ENCODE measurements at places on chromosomes 1 and 21.

DNA sequence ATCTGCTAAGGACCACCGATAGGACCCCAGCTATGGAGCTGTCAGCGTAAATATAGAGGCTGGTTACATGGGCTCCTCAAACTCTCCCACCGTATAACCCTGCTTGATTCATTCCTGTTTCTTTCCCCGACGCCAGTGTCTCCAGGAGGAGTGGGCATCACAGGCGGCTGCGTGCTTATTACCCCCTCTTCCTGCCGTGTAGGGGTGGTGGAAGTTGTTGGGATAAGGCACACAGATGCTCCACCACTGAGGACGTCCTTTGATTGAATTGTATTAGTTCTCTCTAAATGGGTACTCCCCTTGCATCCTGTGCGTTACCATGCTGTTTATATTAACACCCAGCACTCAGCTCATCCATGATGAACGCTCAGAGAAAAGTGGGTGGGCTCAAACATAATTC lies 104.6 kb downstream of the ZBTB18 start:
- no peak for DNase-seq

- no peak for DNase-seq
These were observed 5.8 kb upstream of the CHI3L2 start for GRCh38 chr1:111221633-111222291.

GRCh38 chr1:109997867-109998229 lies 13.3 kb downstream of the AHCYL1 start:
- no peak for DNase-seq

GRCh38 chr1:109719337-109719837 lies 7.3 kb downstream of the GSTM5 start:
- DNase-seq: no peak

- no peak for DNase-seq
These were observed 49.5 kb upstream of the IFFO2 start for GRCh38 chr1:19006000-19006399.

DNA sequence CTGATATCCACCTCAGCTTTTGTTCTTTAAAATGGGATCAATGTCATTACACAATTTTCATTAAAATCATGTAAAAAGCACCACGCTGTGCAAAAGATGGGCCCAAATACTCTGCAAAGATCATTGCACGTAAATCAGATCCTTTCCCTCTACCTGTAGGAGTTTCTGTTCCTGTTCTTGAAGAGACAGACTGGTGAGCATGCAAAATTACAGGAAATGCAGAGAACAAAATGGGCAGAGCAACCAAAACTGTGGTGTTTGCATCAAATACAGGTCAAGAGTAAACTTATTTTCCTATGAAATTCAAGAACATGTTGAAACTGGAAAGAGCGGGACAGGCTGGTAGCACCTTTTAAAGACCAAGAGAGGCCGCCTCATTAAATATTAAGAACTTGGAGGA lies 294.9 kb upstream of the ADGRL2 start:
- no peak for DNase-seq

DNA sequence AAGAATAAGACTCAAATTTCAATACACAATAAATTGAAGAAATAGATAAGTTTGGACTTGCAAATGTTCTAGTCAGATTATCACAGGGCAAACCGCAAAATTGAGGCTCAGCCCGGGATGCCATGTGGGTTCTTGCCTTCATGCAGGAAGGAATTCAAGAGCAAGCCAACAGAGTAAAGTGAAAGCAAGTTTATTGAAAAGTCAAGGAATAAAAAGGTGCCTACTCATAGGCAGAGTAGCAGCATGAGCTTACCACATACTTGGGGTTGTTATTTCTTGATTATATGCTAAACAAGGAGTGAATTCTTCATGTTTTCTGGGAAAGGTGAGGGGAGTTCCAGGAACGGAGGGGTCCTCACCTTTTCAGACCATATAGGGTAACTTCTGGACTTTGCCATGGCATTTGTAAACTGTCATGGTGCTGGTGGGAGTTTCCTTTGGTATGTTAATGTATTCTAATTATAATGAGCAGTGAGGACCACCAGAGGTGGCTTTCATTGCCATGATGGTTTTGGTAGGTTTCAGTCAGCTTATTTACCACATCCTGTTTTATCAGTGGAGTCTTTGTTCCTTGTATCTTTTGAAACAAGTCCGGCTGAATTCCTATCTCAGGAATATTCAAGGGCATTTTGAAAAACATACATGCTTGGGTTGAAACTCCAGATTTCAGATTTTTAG lies 2.0 kb upstream of the OR2AK2 start:
- DNase-seq: no peak

DNA sequence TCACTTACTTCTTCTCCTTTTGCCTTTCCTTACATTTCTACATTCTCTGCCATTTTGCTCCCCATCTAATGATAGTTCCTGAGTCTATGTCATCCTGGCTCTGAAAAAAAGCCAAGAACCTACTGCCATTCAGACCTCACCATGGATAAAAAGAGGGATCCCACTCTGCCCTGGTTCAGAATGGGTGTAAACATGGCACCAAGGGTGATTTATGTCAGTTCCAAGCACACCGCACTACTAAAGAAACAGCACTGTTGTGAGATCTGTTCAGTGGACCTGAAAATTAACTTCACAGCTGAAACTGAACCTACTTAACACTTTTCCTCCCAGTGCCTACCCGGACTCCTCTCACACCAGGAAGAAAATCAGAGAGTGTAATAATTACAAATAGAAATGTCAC lies 72.3 kb upstream of the NTPCR start:
- DNase-seq: no peak

- no peak for DNase-seq
These were observed 52.3 kb downstream of the C1orf198 start for GRCh38 chr1:230816018-230816417.

- DNase-seq: no peak
These were observed 50.3 kb upstream of the USP1 start for GRCh38 chr1:62386351-62387121.

- no peak for DNase-seq
These were observed 34.5 kb downstream of the ALG6 start for GRCh38 chr1:63401945-63402344.

DNA sequence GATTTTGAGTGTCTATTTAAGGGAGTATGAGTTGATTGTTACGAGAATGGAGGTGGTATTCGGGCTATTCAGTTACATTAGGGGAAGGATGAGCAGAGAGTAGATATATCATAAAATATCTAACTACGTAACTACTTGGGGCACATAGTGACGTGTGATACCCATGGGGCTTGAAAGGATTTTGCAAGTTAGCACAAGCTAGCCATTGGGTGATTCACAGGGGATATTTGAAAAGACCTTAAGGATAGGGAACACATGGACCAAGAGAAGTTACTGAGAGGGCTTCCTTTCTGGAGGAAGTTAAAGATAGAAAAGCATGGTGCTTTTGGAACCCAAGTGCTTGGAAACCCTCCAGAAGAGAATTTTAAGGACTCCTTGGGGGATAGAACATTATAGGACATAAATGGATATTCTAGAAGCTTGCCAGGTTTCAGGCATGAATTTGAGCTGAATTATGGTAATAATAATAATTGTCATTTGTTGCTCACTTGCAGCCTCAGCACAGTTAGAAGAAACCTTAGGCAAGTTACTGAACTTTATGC lies 5.4 kb downstream of the DISP1 start:
- DNase-seq: no peak

DNA sequence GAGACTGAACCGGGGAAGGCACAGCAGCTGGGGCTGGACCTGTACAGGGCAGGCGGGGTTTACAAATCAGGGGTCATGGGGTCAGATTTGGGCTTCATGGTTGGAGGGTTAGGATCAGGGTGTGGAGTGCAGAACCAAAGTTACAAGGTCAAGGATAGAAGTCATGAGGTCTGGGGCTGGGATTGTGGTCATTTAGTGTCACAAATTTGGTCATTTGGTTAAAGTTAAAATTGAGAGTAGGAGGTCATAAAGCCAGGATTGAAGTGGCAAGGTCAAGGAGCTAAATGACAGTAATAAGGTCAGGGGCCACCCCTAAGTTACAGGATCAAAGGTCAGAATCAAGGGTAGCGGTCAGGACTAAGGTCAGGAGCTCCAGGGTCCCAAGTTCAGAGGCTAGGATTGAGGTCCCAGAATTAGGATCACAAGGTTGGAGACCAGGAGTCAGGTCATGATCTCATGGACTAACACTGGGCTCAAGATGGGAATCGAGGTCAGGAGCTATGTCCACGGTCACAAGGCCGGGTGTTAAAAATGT lies 20.4 kb downstream of the SERINC2 start:
- DNase-seq: no peak

DNA sequence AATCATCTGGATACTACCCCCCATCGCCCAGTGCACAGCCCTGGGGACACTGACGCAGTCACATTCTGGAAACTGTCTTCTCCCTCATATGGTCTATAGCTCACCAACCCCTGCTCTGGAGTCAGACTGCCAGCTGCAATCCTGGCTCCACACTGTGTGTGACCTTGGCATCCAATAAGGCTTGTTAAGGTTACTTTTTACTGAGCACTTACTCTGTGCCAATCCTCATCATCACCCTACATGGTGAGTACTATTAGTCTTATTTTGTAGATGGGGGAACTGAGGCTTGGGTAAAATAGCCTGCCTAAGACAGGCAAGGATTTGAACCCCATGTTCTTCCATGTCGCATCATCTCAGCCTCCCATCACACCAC lies 34.9 kb downstream of the AHDC1 start:
- no peak for DNase-seq

GRCh38 chr1:156337888-156338179 lies 258 bp downstream of the CCT3 start:
- no peak for DNase-seq
